ENCODE measurements at places on chromosomes 5 and 9.

DNA sequence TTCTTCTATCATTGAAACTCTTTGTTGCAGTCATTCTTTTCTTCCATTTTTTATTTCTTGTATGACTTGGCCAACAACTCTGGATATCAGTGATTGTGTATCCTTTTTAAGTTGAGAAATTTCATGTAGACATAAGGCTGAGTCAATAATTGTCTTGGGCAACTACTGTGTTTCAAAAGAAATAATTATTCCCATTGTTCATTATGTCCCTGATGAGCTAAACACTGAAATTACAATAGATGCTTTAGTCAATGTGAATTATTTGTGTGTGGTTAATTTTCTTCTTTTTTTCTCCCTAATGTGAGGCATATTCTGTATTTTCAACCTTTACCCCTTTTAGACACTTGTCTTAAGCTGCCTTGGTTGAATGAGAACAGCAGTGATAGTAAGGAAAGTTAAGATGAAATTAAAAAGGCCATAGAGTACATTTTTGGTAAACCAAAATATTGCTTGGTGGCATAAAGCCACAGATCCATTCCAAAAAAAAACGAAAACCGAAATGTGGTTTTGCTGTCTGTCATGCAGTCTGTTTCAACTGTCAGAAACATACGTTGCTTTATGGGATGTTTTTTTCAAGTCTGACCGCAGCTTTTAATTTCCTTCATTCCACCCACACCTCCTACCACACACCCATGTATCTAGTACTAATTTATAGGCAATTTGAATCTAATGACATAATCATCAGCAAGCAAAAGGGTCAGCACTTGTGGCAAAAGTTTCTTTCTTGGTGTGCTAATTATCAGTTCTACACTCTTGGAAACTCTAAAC, 21.1 kb downstream of the TLE4 start:
- no peak for DNase-seq

DNA sequence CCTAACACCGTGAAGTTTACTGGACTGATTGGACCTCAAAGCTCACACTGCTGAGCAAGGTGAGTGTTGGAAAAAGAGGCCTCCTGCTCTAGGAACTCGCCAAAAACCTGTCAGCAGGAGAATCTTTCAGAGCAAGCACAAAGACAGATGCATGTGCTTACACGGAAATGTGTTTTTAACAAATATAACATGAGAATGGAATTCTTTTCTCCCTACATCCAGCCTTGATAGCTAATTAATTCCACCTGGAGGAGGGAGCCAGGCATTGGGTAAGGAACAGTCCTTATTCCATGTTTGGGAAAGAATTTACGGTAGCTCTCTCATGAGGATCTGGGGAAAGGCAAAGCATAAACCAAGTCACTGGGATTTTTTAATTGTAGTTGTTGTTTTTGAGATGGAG, 98.8 kb downstream of the KLF4 start:
- no peak for DNase-seq

DNA sequence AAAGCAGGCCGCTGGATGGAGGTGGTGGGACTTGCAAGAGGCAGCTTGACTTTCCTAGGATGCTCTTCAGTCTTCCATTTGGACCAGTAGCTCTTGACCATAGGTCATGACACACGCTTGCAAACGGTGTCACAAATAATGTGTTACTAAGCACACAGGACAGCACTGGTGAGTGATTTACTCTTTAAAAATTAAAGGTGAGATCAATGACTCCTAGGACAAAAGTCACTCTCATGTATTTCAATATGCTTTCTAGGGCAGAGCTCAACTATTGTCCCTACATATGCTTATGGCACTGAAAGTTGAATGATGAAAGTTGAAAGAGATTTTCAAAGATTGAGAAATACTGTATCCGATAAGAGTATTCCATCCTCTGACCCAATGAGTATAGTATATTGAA, 496.7 kb downstream of the EBF1 start:
- DNase-seq, result no peak

GRCh38 chr5:97364731-97365130, 181.7 kb upstream of the RIOK2 start:
- DNase-seq, result no peak

DNA sequence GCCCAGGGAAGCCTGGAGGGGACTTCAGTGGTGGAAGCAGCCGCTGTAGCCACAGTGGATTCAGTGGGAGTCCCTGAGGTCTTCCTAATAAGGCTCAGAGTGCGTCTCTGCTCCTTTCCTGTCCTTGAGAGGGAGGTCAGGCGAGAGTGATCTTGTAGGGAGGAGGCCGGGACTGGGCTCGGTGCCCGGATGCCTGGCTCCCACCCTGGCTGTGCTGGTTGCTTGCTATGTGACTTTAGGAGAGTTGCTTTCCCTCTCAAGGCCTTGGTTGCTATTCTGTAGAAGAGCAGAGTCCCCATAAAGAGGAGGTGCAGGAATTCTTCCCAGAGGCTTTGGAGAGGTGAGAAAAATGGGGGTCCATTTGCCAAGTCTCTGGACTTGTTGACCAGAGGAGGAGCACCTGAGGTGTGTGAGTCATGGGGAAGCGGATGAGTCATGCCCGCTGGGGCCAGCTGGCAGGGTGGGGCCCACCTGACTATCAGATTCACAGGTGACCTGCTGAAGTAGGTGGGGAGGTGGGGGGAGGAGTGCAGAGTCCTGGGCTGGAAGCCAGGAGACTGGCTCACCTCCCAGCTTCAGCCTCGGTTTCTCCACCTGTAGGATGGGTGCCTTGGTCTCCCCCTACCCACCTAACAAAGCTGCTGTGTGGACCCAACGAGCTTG, 13.8 kb downstream of the GSN start:
- DNase-seq, result no peak

DNA sequence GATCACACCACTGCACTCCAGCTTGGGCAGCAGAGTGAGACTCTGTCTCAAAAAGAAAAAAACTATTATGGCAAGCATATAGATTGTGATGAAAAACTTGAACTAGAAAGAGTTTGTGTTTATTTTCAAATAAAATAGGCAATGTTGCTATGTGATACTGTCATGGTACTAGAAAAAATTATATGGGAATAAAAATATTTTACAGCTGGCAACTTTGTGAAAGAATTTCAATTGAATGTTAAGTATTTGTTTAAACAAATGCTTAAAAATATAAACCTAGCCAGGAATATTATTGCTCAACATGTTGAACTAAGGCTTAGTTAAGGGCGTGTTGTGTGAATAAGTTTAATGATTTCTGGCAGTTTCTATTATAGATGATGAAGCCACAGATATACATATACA, 31.7 kb downstream of the HSDL2 start:
- no peak for DNase-seq

DNA sequence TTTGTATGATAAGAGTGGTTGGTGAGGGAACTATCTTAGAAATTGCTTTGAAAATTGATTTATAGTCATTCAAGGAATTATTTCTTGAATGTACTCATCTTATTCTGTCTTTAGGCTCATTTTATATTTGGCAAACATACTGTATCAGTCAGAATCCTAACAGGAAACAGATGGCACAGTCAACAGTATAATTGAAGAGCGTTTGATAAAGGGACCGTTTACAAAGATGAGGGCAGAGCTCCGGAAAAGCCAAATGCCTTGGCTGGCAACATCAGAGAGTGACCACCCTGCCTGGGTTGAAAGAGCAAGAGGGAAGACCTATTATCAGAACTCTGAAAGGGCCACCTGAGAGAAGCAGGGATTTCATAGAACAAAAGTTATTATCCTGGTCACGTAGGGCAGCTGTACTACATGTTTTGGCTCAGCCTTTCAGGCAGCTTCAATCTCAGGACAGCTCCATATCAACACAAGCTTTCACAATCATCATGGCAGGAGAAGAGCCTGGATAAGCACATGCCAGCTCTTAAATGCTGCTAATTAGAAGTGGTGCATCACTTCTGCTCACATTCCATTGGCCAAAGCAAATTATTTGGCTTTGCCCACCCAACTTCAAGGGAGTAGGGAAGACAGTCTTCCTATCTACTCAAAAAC, 47.2 kb upstream of the ARL15 start:
- no peak for DNase-seq

- DNase-seq, result no peak
These were observed 47.3 kb upstream of the ACTBL2 start for GRCh38 chr5:57529864-57530263.

- no peak for DNase-seq
These were observed 154.3 kb downstream of the DENND1A start for GRCh38 chr9:123775289-123776284.

- DNase-seq, result no peak
These were observed 15.9 kb downstream of the P4HA2 start for GRCh38 chr5:132211787-132212186.

GRCh38 chr9:98040212-98040611, 16.3 kb upstream of the NANS start:
- no peak for DNase-seq

GRCh38 chr5:154319736-154320135, 126.1 kb upstream of the SAP30L start:
- DNase-seq, result no peak

DNA sequence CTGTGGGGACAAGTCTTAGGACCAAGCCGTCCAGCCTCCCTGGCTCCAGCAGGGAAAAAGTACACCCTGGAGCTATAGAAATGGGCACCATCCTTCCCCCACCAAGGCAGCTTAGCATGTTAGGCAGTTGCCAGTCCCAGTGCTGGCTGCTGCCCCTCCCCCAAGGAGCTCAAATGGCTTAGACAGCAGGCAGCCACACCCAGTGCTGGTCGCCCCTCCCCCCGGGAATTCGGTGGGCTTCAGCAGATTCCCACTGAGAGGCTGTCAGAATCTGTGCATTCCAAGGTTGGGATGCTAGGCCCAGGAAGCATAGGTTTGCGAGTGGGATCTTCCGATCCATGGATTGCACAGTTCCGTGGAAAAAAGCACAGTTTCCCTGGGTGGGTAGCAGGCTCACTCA, 105.2 kb upstream of the ITGA1 start:
- DNase-seq, result no peak

DNA sequence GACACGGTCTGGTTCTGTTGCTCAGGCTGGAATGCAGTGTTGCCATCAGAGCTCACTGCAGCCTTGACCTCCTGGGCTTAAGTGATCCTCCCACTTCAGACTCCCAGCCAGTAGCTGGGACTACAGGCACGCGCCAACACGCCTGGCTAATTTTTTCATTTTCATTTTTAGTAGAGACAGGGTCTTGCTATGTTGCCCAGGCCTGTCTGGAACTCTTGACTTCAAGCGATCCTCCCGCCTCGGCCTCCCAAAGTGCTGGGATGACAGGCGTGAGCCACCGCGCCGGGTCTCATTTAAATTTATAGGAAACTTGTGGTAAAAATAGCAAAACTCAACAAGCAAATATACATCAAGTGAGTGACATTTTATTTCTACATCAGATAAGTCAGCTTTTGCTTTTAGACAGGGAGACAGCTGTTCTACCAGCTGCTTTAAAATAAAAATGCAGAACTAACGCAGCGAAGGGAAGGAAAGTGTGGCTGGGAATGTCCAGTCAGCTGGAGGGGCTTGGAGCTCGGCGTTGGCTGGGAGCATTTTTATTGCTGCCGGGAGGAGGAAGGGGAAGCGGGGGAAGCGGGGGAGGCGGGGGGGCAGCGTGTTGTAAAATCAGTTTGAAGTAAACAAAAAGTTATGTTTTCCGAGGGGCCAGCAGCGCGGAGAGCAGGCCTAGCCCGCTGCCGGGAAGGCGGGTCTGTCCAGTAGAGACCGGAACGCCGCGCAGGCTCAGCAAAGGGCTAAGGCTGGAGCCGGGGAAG, 707 bp upstream of the ZFYVE16 start:
- no peak for DNase-seq

GRCh38 chr9:121353241-121354061, 16.6 kb downstream of the STOM start:
- DNase-seq, result no peak

DNA sequence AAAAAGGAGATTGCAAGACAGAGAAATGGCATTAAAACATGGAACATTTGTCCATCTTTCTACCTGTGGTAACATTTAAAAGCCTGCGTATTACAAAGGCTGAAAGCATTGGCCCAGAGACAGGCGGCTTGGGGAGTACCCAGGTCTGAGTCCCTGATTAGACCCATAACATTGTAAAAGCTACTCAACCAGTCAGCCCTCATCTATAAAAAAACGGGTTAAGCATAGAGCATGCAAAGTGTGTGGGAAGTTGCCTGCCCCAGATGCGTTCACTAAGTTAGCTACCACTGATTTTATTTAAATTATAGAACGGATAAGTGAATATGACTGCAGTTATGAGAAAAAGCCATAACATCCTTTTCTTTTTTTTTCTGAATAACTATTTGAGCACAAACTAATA, 276.1 kb downstream of the CDH12 start:
- no peak for DNase-seq

DNA sequence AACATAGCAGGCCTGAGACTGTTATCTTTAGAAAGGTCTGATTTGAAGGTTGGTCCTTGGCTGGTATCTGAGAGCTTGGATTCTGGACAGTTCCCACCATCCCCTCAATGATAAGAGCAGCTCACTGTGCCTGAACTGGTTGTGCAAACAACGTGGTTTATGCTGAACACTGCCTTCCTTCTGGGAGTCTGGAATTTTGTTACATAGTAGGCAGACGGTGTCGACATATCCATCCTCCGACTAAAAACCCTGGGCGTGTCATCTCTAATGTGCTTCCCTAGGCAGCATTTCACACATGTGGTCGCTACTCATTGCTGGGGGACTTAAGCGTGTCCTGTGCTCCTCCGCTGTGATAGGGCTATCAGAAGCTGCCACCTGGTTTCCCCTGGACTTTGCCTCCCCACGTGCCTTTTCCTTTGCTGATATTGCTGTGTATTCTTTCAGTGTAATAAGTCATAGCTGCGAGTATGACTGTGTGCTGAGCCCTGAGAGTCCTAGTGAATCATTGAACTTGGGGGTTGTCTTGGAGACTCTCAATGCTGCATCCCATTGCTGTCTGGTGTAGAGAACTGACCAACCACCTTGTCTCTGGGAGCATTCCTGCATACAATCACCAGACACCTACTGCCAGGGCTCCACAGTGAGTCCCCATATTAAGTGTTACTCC, 119.1 kb upstream of the TBC1D2 start:
- no peak for DNase-seq

DNA sequence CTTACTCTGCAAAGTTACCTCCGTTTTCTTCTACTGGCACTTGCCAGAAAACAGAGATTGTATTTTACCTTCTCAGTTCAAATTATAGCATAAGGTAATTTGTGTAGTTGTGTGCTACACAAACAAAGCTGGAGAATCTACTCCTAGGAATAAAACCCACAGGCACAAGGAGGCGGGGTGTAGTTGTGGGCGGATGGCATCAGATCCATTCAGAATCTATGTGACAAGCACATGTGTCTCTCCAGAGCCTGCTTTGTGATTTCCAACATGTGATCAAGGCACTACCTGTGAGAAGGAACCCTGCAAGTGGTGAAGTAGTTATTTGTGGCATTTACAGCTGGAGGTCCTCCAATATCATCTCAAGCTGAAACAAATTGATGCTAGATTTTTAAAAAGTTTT, 39.0 kb downstream of the GAS1 start:
- DNase-seq, result no peak

DNA sequence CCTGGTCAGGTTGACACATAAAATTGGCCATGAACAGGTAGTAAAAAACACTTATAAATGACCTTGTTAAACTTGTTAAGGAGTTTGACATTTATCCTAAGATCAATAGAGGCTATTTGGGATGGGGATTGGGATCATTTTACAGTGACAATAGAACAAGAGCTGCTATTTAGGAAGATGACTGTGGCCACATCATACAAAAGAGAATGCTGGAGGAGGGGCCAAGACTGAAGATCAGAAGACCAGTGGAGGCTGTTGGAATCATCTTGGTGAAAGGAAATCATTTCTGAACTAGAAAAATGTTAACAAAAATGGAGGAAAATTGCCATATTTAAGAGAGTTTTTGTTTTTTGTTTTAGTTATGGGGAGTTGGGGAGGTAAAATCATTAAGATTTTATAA, 304.8 kb upstream of the TLE4 start:
- no peak for DNase-seq

GRCh38 chr9:91334053-91334452, 27.7 kb downstream of the AUH start:
- DNase-seq, result no peak
